ENCODE measurements at places on chromosomes 1 and 21.
A peak's percentile ranks its signal among the peaks of the same experiment; 100 is the strongest.

GRCh38 chr1:108715932-108716331, 3.2 kb downstream of the FNDC7 start:
- DNase-seq: no peak

- no peak for DNase-seq
Measured at GRCh38 chr1:41853907-41854306, 64.8 kb downstream of the HIVEP3 start.

DNA sequence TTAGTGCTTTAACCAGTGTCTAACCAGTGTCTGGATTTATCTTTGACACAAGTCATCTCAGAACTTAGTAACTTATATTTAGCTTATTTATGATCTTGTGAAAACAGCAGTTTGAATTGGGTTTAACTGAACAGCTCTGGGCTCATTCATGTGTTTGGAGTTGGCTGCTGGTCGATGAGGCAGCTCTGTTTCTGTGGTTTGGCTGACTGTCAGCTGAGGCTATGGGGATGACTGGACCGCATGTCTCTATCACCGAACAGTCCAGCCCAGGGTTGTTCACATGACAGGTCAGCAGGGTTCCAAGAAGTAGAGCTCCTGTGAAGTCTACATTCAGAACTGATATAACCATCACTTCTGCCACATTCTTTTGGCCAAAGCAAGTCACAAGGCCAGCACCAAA, 29.1 kb upstream of the C21orf91 start:
- no peak for DNase-seq

GRCh38 chr1:110475362-110476027, 24.5 kb downstream of the PROK1 start:
- DNase-seq: no peak

GRCh38 chr1:86419277-86419903, 4.6 kb upstream of the CLCA2 start:
- peak; percentile 85 for DNase-seq

GRCh38 chr1:100775483-100775882, 55.9 kb downstream of the VCAM1 start:
- no peak for DNase-seq

- DNase-seq: no peak
Measured at GRCh38 chr1:193113992-193114332, 7.9 kb upstream of the CDC73 start.

GRCh38 chr1:7418442-7419080, 352.5 kb upstream of the VAMP3 start:
- DNase-seq: no peak

DNA sequence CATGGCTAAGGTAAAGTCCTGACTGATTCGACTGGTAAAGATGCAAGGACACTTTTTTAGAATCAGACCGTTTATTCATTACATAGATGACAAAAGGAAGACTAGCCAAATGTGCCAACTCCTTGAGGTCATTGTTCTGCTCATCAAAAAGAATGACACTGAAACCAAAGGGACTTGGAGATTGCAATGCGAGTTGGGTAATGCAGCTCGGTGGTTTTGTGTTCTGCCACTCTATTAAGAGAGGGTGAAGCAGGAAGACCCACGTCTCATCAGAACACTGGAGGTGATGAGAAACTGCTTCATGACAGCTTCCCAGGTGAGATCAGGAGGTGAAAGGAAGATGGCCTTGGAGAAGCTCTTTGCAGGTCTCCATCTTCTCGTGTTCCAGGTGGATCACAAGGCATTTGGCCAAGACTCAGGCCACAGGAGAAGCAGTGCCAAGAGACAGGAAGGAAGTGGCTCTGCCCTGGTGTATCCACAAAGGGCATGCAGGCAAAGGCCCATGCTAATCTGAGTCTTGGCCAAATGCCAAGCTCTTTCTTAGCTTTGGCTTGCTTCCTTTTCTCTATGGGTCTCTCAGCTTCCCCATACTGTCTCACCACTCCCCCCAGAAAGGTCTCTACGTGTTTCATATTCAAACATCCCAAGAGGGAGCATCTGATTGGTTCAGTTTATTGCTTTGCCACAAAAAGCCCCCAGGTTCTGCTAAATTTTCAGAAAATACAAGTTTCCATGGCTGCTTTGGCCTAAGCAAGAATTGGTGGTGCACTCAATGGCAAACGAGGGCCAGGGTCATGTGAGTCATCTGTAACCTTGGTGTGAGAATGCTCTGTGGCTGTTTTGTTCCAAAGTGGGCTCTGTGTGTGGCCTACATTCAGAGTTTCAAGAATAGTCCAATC, 5.7 kb upstream of the CCT8 start:
- DNase-seq: peak; percentile 89

DNA sequence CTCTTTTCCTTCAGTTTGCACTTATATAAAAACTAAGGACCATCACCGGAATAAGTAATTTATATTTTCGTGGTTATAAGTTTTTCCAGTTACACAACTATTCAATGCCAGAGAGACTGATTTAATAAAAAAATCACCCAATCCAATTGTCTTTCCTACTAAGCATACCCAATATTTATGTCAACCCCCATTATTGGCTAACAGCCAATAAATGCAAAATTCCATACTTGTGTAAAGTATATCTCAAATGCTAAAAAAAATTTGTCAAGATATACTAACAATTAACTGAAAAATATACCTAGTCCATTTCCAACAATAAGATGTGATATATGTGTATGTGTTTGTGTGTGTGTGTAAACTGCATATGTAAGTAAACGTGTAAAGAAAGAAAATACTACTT, 117.4 kb downstream of the AGBL4 start:
- no peak for DNase-seq

GRCh38 chr1:162009501-162010174, 14.0 kb downstream of the OLFML2B start:
- no peak for DNase-seq

DNA sequence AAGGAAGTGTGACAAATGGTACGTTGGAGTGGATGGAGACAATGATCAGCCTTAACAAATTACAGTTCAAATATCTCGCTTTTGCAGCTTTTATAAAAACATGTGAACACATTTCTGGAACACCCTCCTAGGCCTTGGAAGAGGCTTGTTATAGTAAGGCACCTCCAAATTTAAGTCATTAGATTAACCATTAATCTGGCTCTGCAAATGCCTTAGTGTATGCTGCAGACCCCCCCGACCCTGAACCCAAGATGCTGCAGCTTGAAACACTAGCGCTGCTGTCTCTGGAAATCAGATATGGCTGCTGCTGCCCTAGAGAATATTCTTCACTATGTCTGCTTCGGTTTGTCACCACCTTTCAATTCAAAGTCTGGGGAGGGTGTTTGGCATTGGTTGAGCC, 196.4 kb downstream of the MIS18A start:
- DNase-seq: no peak

GRCh38 chr1:53024117-53024516, 37.9 kb upstream of the PODN start:
- DNase-seq: no peak

- DNase-seq: no peak
Measured at GRCh38 chr1:38120552-38121230, 74.1 kb upstream of the POU3F1 start.
